PC-3 (cell line): ENCODE measurements at places on chromosomes 12 and 14. TPM values are rescaled to one million over a fixed set of nuclear protein-coding genes. Genes with fewer than 3 reads are reported as not detected.

The ASPG gene
- 0.22 TPM in 1 of 2 replicates, not detected in the other for total RNA-seq

The SMCO2 gene
- total RNA-seq = 0.69 and 1.7 TPM in 2 replicates

The HCAR3 gene
- total RNA-seq = not detected in 2 replicates

The STXBP6 gene
- 0.40 TPM in 1 of 2 replicates, not detected in the other for total RNA-seq

The TMCC3 gene
- total RNA-seq = 4.7 and 6.5 TPM in 2 replicates

The IGF1 gene
- total RNA-seq = not detected in 2 replicates

The SERPINA3 gene
- total RNA-seq = not detected in 2 replicates

The SLC25A21 gene
- 0.87 and 1.0 TPM in 2 replicates for total RNA-seq

The GYS2 gene
- not detected in 2 replicates for total RNA-seq

The RITA1 gene
- 66.8 and 71.6 TPM in 2 replicates for total RNA-seq

The NKX2-8 gene
- not detected in 2 replicates for total RNA-seq

The CLEC4D gene
- not detected in 2 replicates for total RNA-seq

The GPX2 gene
- total RNA-seq = 2.9 and 4.3 TPM in 2 replicates

The GPRC5D gene
- not detected in 2 replicates for total RNA-seq

The ESRRB gene
- total RNA-seq = not detected in 2 replicates

The RACGAP1 gene
- total RNA-seq = 95.3 and 97.9 TPM in 2 replicates

The PRB2 gene
- total RNA-seq = not detected in 2 replicates

The SLCO1B1 gene
- not detected in 2 replicates for total RNA-seq

The POTEG gene
- 0.12 TPM in 1 of 2 replicates, not detected in the other for total RNA-seq

The KANSL2 gene
- 33.3 and 33.4 TPM in 2 replicates for total RNA-seq

The ANAPC5 gene
- total RNA-seq = 171 and 199 TPM in 2 replicates

The FOXN4 gene
- not detected in 2 replicates for total RNA-seq

The PIWIL1 gene
- total RNA-seq = not detected in 2 replicates

The NOVA1 gene
- 1.1 and 3.1 TPM in 2 replicates for total RNA-seq

The TSHR gene
- total RNA-seq = not detected in 2 replicates

The RHOJ gene
- not detected in 2 replicates for total RNA-seq

The CFAP54 gene
- total RNA-seq = 0.77 and 1.1 TPM in 2 replicates

The SPTLC2 gene
- total RNA-seq = 25.6 and 27.6 TPM in 2 replicates

The PZP gene
- not detected in 2 replicates for total RNA-seq

The POTEM gene
- 0.12 TPM in 1 of 2 replicates, not detected in the other for total RNA-seq

The PCNX4 gene
- 117 and 151 TPM in 2 replicates for total RNA-seq

The HRK gene
- 0.33 and 0.58 TPM in 2 replicates for total RNA-seq

The RASSF9 gene
- total RNA-seq = 0.17 TPM in 1 of 2 replicates, not detected in the other

The CLMN gene
- total RNA-seq = 3.5 and 3.7 TPM in 2 replicates

The TMEM120B gene
- total RNA-seq = 18.5 and 25.4 TPM in 2 replicates

The YLPM1 gene
- total RNA-seq = 25.1 and 30.8 TPM in 2 replicates

The CLEC2A gene
- not detected in 2 replicates for total RNA-seq

The BBS10 gene
- total RNA-seq = 7.5 and 8.0 TPM in 2 replicates

The TAS2R43 gene
- total RNA-seq = not detected in 2 replicates

The CLEC1B gene
- total RNA-seq = not detected in 2 replicates

The PLCZ1 gene
- total RNA-seq = not detected in 2 replicates

The DACT1 gene
- 0.40 and 1.8 TPM in 2 replicates for total RNA-seq

The KRT2 gene
- total RNA-seq = 0.23 TPM in 1 of 2 replicates, not detected in the other

The OTX2 gene
- total RNA-seq = not detected in 2 replicates

The VWF gene
- total RNA-seq = not detected in 2 replicates

The ST8SIA1 gene
- total RNA-seq = not detected in 2 replicates

The GPR137C gene
- total RNA-seq = 0.63 and 0.91 TPM in 2 replicates
